ENCODE measurements at places on chromosomes 5 and 9. TPM values are rescaled to one million over a fixed set of nuclear protein-coding genes. Genes with fewer than 3 reads are reported as not detected.

Gene ORM2
- total RNA-seq = not detected

GRCh38 chr9:132135456-132135855 is 26.4 kb upstream of the NTNG2 start:
- no peak for DNase-seq
- H3K36me3 ChIP-seq = no peaks in the 10 kb centered on the region
- H3K4me3 ChIP-seq = no peak overlapping the region
- H3K27ac ChIP-seq = no peak overlapping the region
- no peaks in the 10 kb centered on the region for H3K27me3 ChIP-seq

Gene ZBED3
- total RNA-seq = 7.9 TPM

GRCh38 chr5:147340941-147341340 is 106.1 kb downstream of the STK32A start:
- H3K27me3 ChIP-seq = no peaks in the 10 kb centered on the region
- H3K36me3 ChIP-seq = no peaks in the 10 kb centered on the region
- no peak overlapping the region for H3K27ac ChIP-seq
- no peak for DNase-seq
- H3K4me1 ChIP-seq = no peaks in the 10 kb centered on the region
- no peak overlapping the region for H3K4me3 ChIP-seq

- no peak overlapping the region for H3K4me3 ChIP-seq
- no peaks in the 10 kb centered on the region for H3K4me1 ChIP-seq
- H3K36me3 ChIP-seq = no peaks in the 10 kb centered on the region
- no peak for DNase-seq
- no peak overlapping the region for H3K27ac ChIP-seq
These were observed 165.7 kb downstream of the MPDZ start for GRCh38 chr9:13113751-13114150.

- peaks cover 19% of the 10 kb centered on the region for H3K4me1 ChIP-seq
- no peak overlapping the region for H3K27ac ChIP-seq
- H3K27me3 ChIP-seq = no peaks in the 10 kb centered on the region
- no peak for DNase-seq
These were observed 2.7 kb upstream of the CLPTM1L start for GRCh38 chr5:1347571-1347970.

DNA sequence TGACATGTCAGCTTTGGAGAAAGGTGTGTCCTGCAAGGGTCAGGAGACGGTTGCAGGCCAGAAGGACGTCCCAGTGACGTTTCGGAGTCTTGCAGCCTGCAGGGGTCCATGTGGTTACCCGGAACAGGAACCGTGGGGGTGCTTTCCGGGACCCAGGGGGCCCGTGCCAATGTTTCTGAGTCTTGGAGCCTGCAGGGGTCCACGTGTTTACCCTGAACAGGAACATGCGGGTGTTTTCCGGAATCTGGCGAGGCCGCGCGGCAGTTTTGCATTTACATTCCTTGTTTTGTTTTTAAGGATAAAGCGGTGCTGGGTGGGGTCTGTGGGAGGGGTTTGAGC is 30.6 kb downstream of the NKD2 start:
- H3K4me1 ChIP-seq = no peaks in the 10 kb centered on the region
- no peaks in the 10 kb centered on the region for H3K27me3 ChIP-seq
- H3K27ac ChIP-seq = no peak overlapping the region
- H3K36me3 ChIP-seq = no peaks in the 10 kb centered on the region

Gene IFNA21
- total RNA-seq = not detected

GRCh38 chr5:133635051-133635450 is 22.7 kb upstream of the FSTL4 start:
- no peaks in the 10 kb centered on the region for H3K36me3 ChIP-seq
- no peaks in the 10 kb centered on the region for H3K27me3 ChIP-seq
- H3K4me3 ChIP-seq = no peak overlapping the region
- DNase-seq = no peak
- H3K27ac ChIP-seq = no peak overlapping the region
- no peaks in the 10 kb centered on the region for H3K4me1 ChIP-seq

GRCh38 chr5:169876386-169876785 is 103.9 kb downstream of the INSYN2B start:
- H3K27ac ChIP-seq = no peak overlapping the region
- no peaks in the 10 kb centered on the region for H3K36me3 ChIP-seq
- DNase-seq = no peak
- no peaks in the 10 kb centered on the region for H3K4me1 ChIP-seq
- H3K27me3 ChIP-seq = no peaks in the 10 kb centered on the region
- no peak overlapping the region for H3K4me3 ChIP-seq

DNA sequence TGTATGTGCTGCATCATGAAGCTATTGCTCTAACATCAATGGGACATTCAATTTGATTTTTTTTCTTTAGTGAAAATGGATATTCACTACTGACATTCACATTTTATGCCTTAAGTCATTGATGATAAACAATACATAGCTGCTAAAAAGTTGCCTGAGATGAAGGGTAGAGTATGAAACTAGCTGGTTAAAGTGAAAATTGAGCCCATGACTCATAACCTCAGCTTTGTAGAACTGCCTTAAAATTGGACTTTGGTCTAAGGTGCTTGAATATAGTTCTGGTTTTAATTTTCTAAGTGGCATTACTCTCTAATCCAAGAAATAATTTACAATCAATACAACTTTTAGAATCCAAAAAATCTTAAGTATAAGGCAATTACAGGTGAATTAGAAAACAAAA is 740.4 kb upstream of the RIOK2 start:
- H3K27me3 ChIP-seq = no peaks in the 10 kb centered on the region
- H3K4me3 ChIP-seq = no peak overlapping the region
- no peaks in the 10 kb centered on the region for H3K4me1 ChIP-seq
- H3K36me3 ChIP-seq = no peaks in the 10 kb centered on the region

Gene IL4
- total RNA-seq = not detected

DNA sequence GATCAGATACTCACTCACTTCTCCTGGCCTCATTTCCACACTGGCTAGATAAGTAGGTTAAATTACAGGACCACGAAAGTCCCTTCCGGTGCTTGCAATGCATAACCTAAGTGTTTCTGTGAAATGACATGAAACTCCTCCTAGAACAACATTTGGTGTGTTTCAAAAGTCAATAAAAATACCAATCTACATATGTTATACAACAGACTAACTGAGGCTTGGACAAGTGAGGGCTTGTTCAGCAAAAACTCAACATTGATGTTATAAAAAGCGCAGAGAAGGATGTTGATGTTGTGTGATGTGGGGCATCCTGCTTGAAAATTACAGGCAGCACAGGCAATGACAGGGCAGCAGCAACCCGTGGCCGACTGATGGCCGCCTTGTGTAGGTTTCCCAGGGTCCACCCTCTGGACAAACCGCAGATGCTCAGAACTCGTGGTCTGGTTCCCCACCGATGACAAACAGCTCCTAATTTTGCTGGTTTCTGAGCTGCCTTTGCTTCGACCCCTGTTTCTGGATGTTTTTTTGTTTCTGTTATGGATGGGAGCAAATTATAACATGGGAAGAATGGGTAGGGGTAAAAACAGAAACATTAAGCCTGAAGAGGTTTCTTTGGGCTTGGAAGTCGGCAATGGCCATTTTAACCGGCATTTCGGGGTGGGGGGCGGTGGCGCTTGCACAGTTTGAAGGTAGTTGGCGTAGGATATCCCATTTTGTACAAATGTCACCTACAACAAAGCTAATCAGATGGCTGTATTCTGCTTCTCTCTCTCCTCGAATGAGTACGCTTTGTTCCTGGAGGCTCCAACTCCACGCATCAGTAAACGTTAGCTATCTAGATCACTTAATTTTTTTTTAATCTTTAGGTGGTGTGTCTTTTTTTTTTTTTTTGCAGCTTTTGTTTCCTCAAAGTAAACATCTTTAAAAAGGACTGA is 116.1 kb downstream of the PDZD2 start:
- no peak for DNase-seq
- no peak overlapping the region for H3K4me3 ChIP-seq
- no peaks in the 10 kb centered on the region for H3K36me3 ChIP-seq
- H3K4me1 ChIP-seq = no peaks in the 10 kb centered on the region
- H3K27me3 ChIP-seq = no peaks in the 10 kb centered on the region

DNA sequence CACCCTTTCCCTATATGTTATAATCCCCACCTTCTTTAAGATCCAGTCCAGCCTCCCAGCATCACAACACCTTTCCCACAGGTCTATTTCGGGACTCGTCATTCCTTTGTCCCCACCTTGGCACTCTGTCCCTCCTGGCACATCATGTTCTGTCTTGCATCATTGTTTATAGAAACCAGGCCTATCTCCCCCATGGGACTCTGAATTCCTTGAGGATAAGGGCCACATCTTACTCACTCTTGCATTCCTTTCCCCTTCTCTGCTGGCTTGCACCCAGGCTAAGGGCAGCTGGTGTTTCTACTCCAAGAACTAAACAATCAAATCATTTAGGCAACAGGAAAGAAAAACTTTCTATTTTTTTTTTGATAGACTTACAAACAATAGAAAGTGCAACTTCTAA is 205.7 kb downstream of the AGTPBP1 start:
- peaks cover 5% of the 10 kb centered on the region for H3K4me1 ChIP-seq
- H3K27me3 ChIP-seq = no peaks in the 10 kb centered on the region
- no peaks in the 10 kb centered on the region for H3K36me3 ChIP-seq

- H3K4me1 ChIP-seq = no peaks in the 10 kb centered on the region
- H3K27ac ChIP-seq = no peak overlapping the region
- no peaks in the 10 kb centered on the region for H3K27me3 ChIP-seq
- H3K36me3 ChIP-seq = no peaks in the 10 kb centered on the region
- DNase-seq = no peak
These were observed 174.3 kb downstream of the EFNA5 start for GRCh38 chr5:107496466-107496865.

DNA sequence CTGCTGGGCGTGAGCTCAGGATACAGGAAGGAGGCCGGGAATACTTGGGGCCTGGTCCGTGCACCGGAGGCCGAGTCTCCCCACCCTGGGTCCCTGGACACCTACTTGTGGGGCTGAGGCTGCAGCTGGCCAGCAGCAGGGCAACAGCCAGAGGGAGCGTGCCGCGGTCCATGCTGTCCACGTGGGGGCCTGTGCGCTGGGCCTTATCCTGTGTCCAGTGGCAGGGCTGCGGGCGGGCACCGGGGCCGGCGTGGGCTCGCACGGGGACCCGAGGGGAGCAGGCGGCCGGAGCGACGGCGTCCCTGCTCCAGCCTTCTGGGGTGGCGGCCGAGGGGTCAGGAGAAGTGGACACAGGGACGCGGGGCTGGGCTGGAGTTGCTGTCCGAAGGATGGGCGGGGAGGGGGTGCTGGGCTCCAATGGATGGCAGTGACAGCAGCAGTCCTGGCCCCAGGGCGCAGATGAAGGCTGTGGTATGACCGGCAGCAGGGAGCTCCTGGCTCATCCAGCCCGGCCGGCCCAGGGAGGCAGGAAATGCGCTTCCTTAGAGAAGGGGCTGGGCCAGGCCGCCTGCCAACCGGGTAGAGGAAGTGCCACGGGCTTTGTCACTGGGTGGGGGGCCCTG is at the start of gene ENG:
Gene ENG, minus strand, starts transcription at position 475 of the 623 bp plus-strand sequence. Its CDS starts 303 bp downstream, at position 172.
- H3K36me3 ChIP-seq = no peaks in the 10 kb centered on the region
- peak; percentile 79 for DNase-seq
- H3K27ac ChIP-seq = peak within 1 kb of the TSS; percentile 93
- peak within 1 kb of the TSS; percentile 72 for H3K4me3 ChIP-seq
- H3K4me1 ChIP-seq = peaks cover 34% of the 10 kb centered on the region

DNA sequence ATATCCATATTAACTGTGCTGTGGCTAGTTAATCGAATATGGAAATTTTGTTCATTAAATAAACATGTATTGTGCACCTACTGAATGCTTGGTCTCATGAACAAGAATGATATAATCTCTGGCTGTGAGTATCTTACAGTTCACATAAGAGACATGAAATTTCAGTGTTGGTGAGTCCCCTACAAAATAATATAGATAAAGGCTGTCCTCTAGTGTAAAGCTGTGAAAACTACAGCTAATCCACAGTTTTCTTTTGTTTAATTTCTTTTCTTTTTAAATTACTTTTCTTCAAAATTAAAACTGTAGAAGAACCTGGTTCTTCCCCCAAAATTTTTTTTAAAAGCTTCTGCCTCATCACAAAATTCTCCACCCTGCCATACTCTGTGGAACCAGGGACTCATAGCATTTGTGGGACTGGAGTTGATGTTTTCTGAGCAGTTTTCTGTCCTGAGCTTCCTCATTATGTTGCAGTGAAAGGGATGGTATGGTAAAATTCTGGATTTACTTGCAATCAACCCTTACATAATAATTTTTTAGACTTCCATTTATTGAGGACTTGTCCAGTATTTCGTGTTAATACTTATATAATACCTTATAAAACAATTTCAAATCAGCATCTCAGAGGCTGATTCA is 135.0 kb downstream of the STK32A start:
- H3K4me1 ChIP-seq = no peaks in the 10 kb centered on the region
- H3K4me3 ChIP-seq = no peak overlapping the region
- DNase-seq = no peak
- H3K27me3 ChIP-seq = no peaks in the 10 kb centered on the region
- H3K36me3 ChIP-seq = no peaks in the 10 kb centered on the region

DNA sequence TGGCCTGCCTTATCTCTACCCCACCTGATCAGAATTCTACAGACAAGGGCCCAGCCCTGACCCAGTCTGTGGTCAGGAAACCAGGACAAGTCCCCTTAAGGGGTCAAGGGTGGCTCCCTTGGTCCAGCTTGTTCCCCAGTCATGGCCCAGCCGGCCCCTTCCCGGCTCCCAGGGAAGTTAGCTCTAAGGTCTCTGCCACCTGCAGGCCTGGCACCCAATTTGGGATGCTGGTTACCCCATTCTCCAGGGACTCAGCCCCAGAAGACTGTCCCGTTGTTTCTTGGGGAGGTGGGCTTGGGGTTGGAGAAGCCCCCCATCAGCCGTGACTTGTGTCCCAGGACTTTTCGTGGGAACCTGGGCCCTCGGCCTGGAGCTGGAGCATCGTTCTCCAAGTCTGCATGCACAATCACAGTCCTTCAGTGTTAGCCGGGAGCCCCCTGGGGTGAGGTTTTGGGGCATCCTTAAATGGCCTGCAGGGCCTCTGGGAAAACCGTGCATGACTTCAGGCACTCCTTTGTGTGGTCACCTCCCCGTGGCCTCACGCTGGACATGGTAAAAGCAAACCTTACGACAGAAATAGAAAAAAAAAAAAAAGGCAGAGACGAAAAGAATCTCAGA is 150.8 kb upstream of the PHYKPL start:
- H3K27ac ChIP-seq = no peak overlapping the region
- DNase-seq = no peak
- no peak overlapping the region for H3K4me3 ChIP-seq
- no peaks in the 10 kb centered on the region for H3K36me3 ChIP-seq

Gene FGF1
- 4.4 TPM for total RNA-seq

GRCh38 chr9:112535811-112536210 is 49.2 kb downstream of the KIAA1958 start:
- H3K4me3 ChIP-seq = no peak overlapping the region
- no peak for DNase-seq
- no peaks in the 10 kb centered on the region for H3K36me3 ChIP-seq
- H3K27me3 ChIP-seq = no peaks in the 10 kb centered on the region

Gene TRPM3
- 54.3 TPM for total RNA-seq

GRCh38 chr5:179788193-179788854 is 5.5 kb upstream of the LTC4S start:
- H3K4me3 ChIP-seq = no peak overlapping the region
- peaks cover 4% of the 10 kb centered on the region for H3K4me1 ChIP-seq
- H3K27me3 ChIP-seq = no peaks in the 10 kb centered on the region
- no peak for DNase-seq
- no peaks in the 10 kb centered on the region for H3K36me3 ChIP-seq
- no peak overlapping the region for H3K27ac ChIP-seq

Data from testis (tissue), 5 donors.